ENCODE measurements at places on chromosomes 4 and X. TPM values are rescaled to one million over a fixed set of nuclear protein-coding genes. Genes with fewer than 3 reads are reported as not detected.

SORCS2 gene
- 9.9 TPM for total RNA-seq

DNA sequence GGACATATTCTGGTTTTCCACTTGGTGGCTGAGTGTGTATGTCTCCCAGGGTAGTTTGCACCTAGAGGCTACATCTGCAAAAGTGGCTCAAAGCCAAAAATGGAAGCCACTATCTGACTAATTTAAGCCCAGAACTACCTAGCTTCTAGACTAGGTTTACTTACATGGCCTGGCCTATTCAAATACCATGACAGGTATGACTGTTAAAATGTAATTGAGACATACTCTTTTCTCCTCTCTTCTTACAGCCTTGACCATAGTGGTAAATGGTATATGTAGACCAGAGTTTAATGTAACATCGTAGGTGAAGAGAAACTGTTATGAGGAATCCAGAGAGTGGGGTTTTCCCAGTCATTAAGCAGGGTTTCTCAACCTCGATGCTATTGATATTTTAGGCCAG, 2.6 kb upstream of the TRPC5 start:
- DNase-seq: no peak

DNA sequence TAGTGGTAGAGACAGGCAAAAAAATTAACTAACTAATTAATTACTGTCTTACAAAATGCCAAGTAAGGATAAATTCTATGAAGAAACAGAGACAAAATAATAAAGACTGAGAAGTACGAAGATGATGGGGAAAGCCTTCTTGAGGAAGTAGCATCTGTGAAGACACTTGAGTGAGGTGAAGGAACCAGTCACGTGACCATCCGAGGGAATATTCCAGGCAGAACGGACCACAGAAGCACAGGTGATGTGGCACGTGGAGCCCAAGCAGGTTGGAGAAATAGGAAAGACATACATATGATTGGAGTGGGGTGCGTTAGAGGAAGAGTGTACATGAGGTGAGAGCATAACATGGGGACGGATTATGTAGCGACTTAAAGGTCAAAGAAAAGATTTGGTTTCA, 30.5 kb upstream of the SPP1 start:
- no peak for DNase-seq

DNA sequence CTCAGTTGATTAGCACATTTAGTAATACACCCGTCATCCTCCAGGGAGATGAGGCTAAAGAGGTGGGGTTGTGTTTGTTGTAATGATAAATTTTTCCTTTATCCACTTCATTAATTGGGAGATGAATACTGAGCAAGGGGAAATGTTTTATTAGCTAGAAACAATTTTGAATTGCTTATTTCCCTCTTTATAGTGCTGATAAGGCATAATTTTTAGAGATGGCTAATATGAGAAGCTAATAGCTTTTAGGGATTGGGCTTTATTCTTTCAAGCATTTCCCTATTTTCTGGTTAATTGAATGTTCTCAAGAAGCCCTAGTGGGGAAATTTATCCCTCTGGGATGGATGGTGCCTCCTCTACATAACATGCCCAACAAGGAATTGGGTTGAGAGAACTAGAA, 365.2 kb upstream of the IGFBP7 start:
- no peak for DNase-seq

DNA sequence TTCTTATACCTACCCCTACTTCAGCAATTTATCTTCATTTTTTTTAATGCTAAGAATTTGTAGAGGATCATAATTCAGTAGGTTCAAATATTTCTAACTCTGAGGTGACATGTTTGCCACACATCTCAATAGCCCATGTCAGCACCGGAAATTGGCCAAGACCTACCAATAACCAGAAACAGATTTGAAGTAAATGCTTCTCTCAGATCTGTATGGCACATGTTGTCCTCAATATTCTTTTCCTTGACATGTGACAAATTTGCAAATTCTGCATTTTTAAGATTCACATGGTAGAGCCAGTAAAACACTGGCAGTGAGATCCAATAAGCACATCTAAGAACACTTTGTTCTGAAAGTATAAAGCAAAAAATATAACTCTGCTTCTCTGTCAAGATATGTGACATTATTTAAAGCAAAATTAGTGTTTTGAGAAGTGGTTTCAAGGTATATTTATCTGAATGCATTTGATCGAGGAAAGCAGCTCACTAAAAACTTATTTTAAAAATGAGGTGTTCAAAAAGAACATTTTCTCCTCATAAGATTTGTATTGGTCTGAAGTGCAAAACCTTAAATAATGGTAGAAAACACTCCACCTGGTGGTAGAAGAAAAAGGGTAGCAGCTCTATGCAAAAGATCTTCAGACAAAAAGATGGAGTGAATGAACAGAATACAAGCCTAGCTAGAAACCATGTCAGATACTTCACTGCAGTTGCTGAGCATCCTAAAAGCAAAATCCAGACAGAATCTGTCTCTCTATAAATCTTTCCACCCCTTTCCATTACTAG, 513.8 kb upstream of the FAM241A start:
- no peak for DNase-seq

Measured in Peyer's patch (tissue), 4 donors.